ENCODE measurements at places on chromosomes 5 and 9. TPM values are rescaled to one million over a fixed set of nuclear protein-coding genes. Genes with fewer than 3 reads are reported as not detected.

DNA sequence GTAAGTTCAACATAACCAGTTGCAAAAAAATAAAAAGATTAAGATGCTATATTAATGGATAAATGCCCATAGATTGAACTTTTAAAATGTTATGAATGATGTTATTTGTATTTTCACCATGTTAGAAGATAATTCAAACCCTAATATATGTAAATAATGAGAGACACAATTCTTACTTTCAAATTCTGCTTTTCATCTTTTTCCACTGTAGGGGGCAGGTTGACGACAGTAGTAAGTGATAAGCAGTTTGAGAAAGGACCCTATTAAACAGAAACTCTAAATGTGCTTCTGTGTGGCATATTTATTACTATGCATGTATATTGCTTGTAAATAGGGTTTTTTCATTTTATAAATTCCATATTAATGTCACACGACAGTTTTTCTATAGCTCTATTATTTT, 591.1 kb downstream of the SEMA5A start:
- no peak for DNase-seq

DNA sequence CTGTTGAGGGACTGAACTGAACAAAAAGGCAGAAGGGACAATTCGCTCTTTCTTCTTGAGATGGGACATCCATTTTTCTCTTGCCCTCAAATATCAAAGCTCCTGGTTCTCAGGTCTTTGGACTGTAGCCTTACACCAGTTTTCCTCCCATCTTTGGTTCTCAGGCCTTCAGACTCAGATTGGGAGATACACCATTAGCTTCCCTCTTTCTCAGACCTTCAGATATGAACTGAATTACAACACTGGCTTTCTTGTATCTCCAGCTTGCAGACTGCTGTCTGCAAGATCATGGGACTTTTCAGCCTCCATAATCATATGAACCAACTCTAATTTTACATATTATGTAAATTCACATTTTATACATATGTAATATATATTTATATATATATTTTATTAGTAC, 12.6 kb upstream of the CCNG1 start:
- no peak for DNase-seq

- no peak for DNase-seq
Measured at GRCh38 chr5:14039063-14039462, 94.6 kb upstream of the DNAH5 start.

GRCh38 chr9:34572092-34572491, 17.4 kb downstream of the CNTFR start:
- no peak for DNase-seq

GRCh38 chr5:139633295-139634027, 14.7 kb upstream of the CXXC5 start:
- no peak for DNase-seq

PCDHB2 gene
- 6.6 TPM for polyA plus RNA-seq

GRCh38 chr9:129259375-129259774, 81.3 kb upstream of the IER5L start:
- DNase-seq = no peak

S1PR3 gene
- 52.7 TPM for polyA plus RNA-seq

NFIB gene
- polyA plus RNA-seq = 26.8 TPM

DAPK1 gene
- 92.1 TPM for polyA plus RNA-seq

GRCh38 chr5:72234868-72235267, 85.2 kb downstream of the MRPS27 start:
- no peak for DNase-seq

TSPAN17 gene
- polyA plus RNA-seq = 29.3 TPM
